ENCODE measurements at places on chromosomes 6 and 20.

GRCh38 chr6:50791900-50792508, 26.7 kb upstream of the TFAP2B start:
- DNase-seq: no peak

- DNase-seq: no peak
These were observed 40.5 kb upstream of the GCLC start for GRCh38 chr6:53585208-53585900.

DNA sequence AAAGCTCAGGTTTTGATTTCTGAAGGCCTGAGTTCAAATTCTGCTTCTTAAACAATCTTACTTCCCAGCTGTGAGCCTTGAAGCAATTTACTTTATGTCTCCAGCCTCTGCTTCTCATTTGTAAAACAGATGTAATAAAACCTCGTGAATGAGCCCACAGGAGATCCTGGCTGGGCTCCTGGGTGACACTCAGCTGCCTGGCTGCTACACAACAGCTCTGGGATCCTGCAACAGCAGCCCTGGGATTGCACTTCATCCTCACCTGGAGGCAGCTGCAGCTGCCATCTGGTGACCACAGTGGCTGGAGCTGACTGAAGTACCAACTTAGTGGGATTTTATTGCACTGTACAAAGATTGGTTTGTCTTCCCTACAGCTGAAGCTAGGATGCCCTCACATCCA, 98.6 kb downstream of the NDUFAF5 start:
- no peak for DNase-seq

- no peak for DNase-seq
These were observed 91.2 kb upstream of the TMEM181 start for GRCh38 chr6:158468666-158469065.

Data from left hindlimb (tissue), 1 donor.